Mesenchymal stem cell (in vitro differentiated cells and primary cell): ENCODE measurements at places on chromosomes 16 and 17.

DNA sequence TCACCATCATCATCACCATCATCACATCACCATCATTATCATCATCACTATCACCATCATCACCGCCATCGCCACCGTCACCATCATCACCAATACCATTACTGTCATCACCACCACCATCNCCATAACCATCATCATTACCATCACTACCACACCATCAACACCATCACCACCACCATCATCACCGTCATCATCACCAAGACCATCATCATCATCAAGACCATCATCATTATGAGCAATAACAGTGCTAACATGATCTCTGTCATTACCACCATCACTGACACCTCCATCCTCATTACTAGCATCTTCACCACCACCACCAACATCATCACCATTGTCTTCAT, 16.1 kb upstream of the ZNF469 start:
- DNase-seq = no peak

GRCh38 chr16:66695935-66696668, 441 bp downstream of the CMTM4 start:
- no peak for DNase-seq

DNA sequence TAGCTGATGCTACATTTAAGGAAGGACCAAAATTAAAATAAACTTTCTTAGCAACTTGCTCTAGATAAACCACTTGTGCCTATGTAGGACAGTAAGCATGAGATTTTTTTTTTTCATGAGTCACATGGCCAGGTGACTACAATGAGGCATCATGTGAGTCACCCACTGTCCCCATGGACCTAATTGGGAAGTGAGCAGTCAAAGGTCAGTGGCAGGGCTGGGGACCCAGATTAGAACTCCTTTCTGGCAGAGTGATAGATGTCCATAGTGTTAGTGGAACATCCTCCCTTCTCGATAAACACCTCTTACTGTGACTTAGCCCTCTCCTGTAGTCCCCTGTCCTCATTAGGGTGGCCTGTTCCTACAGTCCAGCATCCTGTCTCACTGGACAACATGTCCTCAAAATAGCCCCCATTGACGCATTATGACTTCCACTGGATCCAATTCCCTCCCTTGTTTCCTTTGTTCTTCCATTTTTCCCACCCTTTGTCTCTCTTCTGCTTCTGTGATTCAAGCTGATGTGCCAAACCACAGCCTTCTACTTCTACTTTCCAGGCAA, 12.4 kb downstream of the ITGB3 start:
- peak; percentile 59 for DNase-seq

DNA sequence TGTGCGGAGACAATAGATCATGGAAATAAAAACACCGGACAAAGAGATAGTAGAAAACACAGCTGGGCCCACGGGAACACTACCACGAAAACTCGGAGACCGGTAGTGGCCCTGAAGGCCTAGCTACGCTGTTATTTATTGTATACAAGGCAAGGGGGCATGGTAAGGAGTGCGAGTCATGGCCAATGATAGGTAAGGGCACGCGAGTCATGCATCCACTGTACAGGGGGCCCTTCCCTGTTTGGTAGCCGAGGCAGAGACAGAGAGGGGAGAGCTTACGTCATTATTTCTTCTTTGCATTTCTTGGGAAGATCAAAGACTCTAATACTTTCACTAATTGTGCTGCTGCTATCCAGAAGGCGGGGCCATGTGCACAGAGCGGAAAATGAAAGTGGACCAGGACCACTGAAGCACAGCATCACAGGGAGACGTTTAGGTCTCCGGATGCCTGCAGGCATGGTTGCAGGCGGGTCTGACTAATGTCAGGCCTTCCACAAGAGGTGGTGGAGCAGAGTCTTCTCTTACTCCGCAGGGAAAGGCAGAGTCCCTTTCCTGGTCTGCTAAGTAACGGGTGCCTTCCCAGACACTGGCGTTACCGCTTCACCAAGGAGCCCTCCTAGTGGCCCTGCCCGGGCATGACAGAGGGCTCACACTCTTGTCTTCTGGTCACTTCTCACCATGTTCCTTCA, 74.4 kb upstream of the ARL4D start:
- peak; percentile 17 for DNase-seq

- DNase-seq = peak; percentile 52
These were observed 203.9 kb downstream of the CEP112 start for GRCh38 chr17:65987988-65988387.

GRCh38 chr17:83077411-83077810, 2.0 kb upstream of the METRNL start:
- DNase-seq = no peak

DNA sequence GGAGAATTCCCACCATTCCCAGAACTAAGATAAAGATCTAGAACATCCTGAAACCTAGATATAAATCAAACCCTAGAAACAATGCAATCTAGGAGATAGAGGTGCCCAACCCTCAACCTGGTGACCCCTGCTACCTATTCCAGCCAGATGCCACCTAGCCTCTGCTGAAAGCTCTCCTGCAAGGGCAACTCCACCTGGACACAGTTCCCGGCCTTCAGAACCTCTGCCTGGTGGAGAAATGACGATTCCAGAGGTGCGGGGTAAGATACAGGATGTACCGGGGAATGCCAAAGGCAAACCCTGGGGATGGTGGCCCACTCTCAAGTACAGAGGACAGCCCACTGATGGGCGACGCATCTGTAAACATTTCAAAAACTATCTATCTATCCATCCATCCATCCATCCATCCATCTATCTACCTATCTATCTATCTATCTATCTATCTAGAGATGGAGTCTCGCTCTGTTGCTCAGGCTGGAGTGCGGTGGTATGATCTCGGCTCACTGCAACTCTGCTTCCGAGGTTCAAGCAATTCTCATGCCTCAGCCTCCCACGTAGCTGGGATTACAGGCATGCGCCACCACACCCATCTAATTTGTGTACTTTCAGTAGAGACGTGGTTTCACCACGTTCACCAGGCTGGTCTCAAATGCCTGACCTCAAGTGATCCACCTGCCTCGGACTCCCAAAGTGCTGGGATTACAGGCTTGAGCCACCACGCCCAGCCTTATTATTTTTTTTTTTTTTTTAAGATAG, 19.0 kb downstream of the MEAK7 start:
- DNase-seq = no peak

GRCh38 chr17:57999496-58000017, 7.5 kb downstream of the SRSF1 start:
- peak; percentile 81 for DNase-seq

GRCh38 chr17:27994586-27994985, 47.9 kb upstream of the NLK start:
- DNase-seq = no peak

DNA sequence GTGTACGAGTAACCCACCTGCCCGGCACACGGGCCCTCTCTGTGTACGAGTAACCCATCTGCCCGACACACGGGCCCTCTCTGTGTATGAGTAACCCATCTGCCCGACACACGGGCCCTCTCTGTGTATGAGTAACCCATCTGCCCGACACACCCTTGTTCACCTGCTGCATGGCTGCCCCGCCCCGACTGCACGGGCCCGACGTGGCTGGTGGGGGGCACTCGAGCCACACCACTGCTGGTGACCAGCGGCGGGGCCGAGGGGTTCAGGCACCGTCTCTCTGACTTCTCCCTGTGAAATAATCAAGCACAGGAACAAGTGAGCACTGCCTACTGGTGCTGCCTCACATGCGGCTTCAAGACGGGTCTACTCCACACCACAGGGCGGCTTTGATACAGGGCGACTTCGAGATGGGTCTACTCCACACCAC, 22.1 kb downstream of the MAP1LC3B start:
- no peak for DNase-seq

- DNase-seq = peak; percentile 85
These were observed 22.2 kb downstream of the SERPINF1 start for GRCh38 chr17:1783834-1784611.

GRCh38 chr16:4917117-4917516, 19.8 kb downstream of the PPL start:
- peak; percentile 24 for DNase-seq

DNA sequence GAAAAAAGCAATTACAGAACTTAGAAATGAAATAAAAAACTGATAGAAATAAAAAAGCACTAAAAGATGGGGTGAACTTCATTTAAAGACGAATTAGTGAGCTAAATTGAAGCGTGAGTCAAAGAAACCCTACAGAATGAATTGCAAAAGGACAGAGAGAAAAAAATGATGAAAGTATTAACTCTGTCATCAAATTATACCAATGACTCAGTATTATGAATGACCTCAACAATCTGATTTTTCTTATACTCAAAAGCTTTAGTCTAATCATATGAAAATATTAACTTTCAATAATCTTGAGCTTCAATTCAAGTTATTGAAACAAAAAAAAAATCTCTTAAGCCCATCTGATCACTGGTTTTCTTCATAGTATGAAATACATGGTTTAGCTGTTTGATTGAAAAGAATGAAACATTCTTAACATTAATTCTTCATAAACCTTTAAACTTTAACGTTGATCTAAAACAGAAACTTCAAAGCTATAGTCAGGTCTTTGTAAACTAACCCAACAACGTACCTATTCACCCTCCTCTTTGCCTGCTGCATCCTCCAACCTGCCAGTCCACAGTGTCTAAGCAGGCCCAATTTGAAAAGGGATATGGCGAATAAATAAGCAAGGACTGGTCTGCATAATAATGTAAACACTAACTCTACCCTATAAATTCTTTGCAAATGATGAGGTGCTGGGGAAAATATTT, 6.6 kb downstream of the ABCA5 start:
- DNase-seq = no peak

DNA sequence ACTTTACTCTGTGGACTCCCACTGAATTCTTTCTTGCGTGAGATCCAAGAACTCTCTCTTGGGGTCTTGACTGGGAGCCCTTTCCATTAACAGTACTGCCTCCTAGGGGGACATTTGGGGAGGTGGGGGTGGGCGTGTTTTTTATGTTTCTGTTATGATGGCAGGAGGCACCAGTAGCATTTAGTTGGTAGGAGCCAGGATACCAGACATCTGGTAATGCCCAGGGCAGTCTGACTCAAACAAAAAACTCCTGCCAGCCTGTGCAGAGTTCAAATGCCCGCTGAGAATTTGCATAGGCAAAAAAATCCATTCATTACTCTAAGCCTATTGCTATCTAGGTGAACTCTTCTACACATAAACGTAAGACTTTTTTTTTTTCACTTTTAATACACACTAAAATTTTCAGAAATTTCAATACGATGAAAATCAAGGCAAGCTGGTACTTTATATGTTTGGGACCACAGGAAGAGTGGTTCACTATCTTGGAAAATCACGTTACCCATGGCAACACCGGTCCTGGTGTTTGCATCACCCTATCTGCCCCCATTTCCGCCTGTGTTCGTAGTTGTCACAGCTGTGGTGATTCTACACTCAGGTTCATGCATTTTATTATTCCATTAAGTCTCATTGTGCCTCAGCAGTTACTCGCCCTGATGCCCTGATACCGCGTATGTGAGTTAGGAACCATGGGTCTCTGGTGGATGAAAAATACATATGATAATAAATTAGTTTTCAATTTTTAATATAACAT, 121.1 kb upstream of the XYLT1 start:
- no peak for DNase-seq

DNA sequence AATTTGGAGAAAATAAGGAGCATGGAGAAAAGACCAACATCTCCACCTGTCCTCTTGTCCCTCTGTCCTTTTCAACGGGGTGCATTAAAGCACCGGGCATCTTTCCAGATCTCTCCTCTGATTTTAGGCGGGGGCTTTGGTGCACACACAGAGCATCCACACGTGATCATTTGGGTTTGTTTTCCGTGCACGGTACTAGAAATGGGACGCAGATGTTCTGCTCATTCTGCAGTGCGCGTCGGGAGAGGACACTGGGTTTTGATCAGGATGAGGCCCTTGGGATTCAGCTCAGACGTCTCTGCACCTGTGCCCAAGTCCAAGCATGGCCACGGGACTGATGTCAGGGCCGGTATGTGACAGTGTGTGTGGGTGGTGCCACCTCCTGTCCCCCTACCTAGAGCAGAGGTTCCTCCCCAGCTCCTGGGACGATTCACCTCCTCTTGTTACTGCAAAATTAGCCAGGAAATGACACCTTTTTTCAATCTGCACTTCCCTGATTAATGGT, 31.9 kb downstream of the PDIA2 start:
- DNase-seq = no peak

DNA sequence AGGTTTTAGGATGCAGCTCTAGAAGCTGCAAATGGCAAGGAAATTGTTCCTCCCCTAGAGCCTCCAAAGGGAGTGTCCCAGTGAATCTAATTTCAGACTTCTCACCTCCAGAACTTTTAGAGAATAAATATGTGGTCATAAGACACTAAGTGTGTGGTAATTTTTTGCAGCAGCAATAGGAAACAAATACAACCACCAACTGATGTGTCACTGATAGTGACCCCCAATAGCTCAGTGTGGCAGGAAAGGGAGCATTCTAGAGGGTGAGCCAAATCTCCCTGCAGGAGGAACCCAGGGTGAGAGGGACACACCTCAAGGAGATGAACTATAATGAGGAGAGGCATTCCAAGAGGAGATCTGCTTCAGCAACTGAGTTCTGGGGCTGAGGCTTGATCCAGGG, 4.1 kb downstream of the CCL4L2 start:
- DNase-seq = no peak

- DNase-seq = no peak
These were observed 184.1 kb downstream of the PMP22 start for GRCh38 chr17:15081008-15081407.

GRCh38 chr16:47644166-47644565, 183.0 kb downstream of the PHKB start:
- peak; percentile 76 for DNase-seq

DNA sequence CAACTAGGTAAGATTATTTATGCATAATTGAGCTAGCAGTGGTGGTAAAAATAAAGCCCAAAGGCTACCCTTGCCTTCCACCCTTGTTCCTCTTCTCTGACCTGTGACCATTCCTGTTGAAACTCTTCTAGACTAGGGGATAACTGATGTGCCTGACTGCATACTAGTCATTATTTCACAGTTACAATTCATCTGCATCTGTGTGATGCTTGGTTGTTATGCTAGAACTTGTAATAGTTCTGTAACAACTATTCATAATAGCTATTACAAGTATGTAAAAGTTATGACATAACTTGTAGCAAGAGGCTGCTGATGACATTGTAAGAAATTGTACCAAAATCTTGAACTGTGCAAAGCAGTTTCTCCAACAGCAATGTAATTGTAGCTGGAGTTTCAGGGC, 2.4 kb upstream of the VAC14 start:
- no peak for DNase-seq

- DNase-seq = no peak
These were observed 9.3 kb downstream of the C16orf78 start for GRCh38 chr16:49382916-49383315.

DNA sequence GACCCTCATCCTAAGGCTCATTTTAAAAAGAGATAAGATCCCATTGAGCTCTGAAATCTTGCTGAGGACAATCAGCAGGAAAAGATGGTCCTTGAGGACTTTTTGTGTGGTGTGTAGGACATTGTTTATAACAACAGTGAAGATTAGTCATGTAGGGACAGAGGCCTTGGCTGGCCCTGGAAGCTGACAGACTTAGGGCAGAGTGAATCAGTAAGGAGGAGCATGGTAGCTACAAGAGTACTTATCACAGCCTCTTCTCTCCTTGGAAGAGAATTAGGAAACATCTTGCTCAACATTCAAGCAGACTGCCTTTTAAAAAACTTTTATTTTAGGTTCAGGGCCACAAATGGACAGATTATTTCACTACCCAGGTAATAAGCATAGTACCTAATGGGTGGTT, 665.9 kb upstream of the SALL1 start:
- peak; percentile 87 for DNase-seq
